ENCODE measurements at places on chromosomes 12 and 14.

- no peak for DNase-seq
Measured at GRCh38 chr12:122880155-122880667, 15.7 kb downstream of the VPS37B start.

DNA sequence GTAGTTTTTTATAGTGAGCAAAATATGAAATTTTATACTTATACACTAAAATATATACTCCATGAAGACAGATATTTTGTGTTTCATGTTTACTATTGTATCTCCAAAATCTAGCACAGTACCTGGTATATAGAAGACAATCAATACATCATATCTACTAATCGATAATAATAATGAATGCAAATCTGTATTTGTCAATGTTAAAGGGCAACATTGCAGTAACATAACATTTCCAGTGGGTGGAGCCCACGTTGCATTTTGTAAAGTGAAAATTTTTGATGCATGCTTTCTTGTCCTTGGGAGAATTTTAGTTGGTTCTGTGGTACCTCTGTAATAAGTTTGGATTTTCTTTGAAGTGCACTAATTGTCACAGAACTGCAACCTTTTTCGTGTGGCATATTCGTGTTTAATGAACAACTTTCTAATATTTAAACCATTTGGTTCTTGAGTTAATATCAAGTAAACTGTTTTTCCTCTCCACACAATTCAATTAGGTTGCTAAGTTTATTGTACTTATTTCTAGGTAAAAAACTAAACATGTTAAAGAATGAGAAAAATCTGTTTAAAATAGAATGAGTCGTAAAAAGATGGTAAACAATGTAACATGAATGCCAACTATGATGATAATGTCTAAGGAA is 47.4 kb downstream of the AVPR1A start:
- DNase-seq, result no peak

DNA sequence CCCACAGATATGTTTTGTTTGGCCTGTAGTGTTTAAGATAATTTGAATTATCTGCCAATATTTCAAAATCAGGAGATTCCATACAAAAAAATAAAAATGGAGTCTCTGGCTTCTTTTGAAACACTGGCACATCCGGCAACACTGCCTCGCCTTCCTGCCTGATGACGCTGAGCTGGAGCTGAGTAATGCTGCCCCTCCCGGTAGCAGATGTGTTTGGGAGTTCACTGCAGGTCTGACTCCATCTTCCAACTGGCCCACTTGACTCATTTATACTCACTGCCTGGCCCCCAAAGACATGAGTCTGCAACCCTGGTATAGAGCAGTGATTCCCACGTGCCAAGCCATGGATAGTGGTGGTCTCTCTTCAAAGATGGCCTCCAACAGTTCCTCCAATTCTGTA is 7.4 kb downstream of the CIT start:
- no peak for DNase-seq

DNA sequence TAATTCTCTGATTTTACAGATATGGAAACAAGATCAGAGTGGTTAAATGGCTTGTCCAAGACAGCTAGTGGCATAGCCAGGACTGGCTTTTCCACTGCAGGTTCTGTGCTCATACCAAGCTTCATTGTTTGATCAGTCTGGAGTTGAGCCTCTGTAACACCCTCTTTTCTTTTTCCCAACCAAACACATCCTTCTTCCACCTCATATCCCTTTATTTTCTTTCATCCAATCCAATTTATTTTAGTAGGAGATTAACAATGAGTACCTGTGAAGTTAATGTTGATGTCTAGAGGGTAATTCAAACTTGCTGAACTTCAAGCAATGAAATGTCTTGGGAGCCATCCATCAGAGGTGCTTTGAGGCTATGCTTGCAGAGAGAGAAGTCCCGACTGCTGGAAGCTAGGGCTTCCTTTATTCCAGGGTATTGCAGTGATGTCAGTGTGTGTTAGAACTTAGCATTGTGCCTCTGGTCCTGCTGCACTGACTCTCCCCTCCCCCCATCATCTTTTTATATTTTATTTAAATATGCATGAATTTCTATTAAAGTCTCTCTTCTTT is 452.1 kb upstream of the PDE3A start:
- DNase-seq, result no peak

All from activated CD4-positive, alpha-beta T cell treated with anti-CD3 and anti-CD28 coated beads for 4 hours (primary cell).